ENCODE measurements at places on chromosomes 6 and 20.

DNA sequence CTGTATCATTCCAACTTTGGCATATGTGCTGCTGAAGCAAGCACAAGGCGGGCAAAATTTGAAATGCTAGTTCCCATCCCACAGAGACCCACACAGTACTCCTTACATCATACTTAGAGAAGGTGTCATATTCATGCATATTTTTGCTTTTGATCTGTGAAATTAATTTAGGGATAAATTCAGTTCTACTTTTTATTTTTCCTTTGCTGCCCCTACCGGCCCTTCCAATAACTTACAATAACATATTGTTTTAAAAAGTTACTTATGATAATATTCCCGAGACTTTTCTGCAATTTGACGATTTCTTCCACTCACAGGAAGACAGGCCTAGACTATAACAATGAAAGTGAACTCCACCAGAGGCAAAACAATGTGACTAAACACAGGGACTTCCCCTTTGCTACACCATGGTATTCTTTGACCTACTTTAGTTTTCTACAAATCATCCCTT lies 35.0 kb downstream of the SESN1 start:
- no peak for DNase-seq

GRCh38 chr6:170011204-170012036 lies 260.0 kb downstream of the ERMARD start:
- DNase-seq: no peak

- no peak for DNase-seq
Measured at GRCh38 chr6:38498805-38499445, 140.8 kb downstream of the BTBD9 start.

DNA sequence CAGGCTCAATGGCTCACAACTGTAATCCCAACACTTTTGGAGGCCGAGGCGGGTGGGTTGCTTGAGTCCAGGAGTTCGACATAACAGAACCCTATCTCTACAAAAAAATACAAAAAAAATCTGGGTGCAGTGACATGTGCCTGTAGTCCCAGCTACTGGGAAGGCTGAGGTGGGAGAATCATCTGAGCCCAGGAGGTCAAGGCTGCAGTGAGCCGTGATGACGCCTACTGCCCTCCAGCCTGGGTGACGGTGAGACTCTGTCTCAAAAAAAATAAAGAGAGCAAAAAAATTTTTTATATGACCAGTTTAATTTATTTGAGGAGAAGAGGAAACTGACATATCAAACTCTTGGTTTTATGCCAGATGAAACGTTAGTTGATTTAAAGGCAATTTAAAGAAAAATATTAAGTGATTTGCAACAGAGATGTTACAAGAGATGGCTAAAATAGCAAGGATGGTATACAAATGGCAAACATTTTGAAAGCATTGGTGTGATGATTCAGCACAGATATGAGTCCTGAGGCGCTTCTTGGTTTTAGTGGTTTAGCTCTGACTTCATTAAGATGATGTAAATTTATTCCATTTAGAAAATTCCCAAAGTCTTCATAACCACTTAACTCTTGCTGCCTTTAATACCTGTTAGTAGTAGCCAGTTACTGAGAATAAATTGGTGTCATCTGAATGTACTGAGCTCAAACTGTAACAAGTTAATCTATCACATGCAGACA lies 17.7 kb downstream of the GTF2H5 start:
- no peak for DNase-seq

- no peak for DNase-seq
Measured at GRCh38 chr6:74268815-74269599, 573.0 kb downstream of the CD109 start.

- DNase-seq: no peak
Measured at GRCh38 chr6:112781241-112781640, 434.1 kb downstream of the RFPL4B start.

Measured in activated naive CD8-positive, alpha-beta T cell treated with anti-CD3 and anti-CD28 coated beads, Interleukin-2, amount 50 U/mL, for 16 hours (primary cell).